ENCODE measurements at places on chromosomes 16 and 17. TPM values are rescaled to one million over a fixed set of nuclear protein-coding genes. Genes with fewer than 3 reads are reported as not detected.

DNA sequence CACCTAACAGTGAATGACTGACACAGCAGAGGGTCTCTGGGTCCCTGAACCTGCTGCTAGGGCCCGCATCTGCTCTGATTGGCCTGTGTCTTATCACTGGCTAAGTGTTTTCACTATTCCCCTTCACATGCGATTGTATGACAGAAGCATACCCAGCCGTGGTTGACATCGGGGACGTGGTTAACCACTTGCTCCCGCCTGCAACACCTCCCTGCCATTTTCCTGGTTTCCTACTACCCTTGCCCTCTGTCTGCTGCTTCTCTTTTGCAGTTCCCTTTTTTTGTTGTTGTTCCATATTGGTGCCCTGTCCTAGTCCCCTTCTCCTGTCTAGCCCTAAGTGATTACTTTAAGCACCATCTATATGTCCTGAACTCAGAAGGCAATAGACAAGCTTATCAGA is 177.0 kb downstream of the RGS9 start:
- H3K27me3 ChIP-seq, result no peaks in the 10 kb centered on the region
- no peak overlapping the region for H3K27ac ChIP-seq
- no peaks in the 10 kb centered on the region for H3K4me1 ChIP-seq
- H3K4me3 ChIP-seq, result no peak overlapping the region
- no peak for DNase-seq
- no peaks in the 10 kb centered on the region for H3K36me3 ChIP-seq

DNA sequence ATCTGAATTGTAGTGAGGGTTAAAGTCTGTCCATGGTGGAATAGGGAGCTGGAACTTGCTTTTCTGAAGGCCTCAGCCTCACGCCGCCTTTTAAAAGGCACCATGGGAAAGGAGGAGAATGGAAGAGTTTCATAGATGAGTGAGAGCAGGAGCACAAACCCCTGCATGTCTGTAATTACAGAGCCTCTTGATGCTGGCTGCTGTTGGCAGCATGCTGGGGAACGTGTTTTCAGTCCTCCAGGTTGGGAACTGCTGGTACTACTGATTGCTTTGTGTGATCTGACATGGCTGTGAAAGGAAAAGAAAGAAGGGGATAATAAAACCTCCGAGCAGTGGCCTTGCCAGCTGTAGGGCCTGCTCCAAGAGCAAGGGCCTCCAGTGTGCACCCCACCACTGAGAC is 16.8 kb upstream of the DYNLL2 start:
- H3K4me3 ChIP-seq, result no peak overlapping the region
- no peaks in the 10 kb centered on the region for H3K36me3 ChIP-seq
- DNase-seq, result no peak
- H3K27me3 ChIP-seq, result no peaks in the 10 kb centered on the region

- no peak overlapping the region for H3K27ac ChIP-seq
- no peaks in the 10 kb centered on the region for H3K4me1 ChIP-seq
- no peaks in the 10 kb centered on the region for H3K27me3 ChIP-seq
- H3K36me3 ChIP-seq, result no peaks in the 10 kb centered on the region
Measured at GRCh38 chr17:10646392-10646990, 10.6 kb downstream of the MYH3 start.

- peak overlapping the region; percentile 99 for H3K27ac ChIP-seq
- H3K27me3 ChIP-seq, result no peaks in the 10 kb centered on the region
- H3K4me3 ChIP-seq, result peak overlapping the region; percentile 69
- no peak for DNase-seq
Measured at GRCh38 chr17:17682737-17683680, 1.8 kb downstream of the RAI1 start.

- H3K4me3 ChIP-seq, result no peak overlapping the region
- no peaks in the 10 kb centered on the region for H3K36me3 ChIP-seq
Measured at GRCh38 chr16:15581127-15581815, 61.7 kb downstream of the MARF1 start.

DNA sequence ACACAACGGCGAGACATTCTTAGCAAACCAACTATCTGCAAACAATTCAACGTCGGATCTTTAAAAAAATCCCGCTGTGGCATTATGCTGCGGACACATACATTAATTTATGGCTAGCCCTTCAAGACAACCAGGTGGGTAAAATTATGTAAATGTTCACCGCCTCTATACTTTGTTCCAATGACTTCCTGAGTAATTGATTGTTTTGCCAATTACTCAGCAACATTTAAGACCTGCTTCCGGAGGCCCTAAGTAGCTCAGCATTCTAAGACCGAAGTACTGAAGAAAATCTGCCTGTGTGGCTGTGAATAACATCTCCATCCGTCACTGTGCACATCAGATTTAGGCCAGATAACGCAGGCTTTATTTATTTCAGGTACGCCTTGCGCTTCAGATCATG is 23.3 kb downstream of the QPRT start:
- H3K27me3 ChIP-seq, result no peaks in the 10 kb centered on the region
- H3K27ac ChIP-seq, result no peak overlapping the region
- H3K4me3 ChIP-seq, result no peak overlapping the region
- no peaks in the 10 kb centered on the region for H3K4me1 ChIP-seq

GRCh38 chr16:4937782-4938682 is 1.1 kb upstream of the PPL start:
- peak overlapping the region; percentile 93 for H3K4me3 ChIP-seq
- H3K36me3 ChIP-seq, result no peaks in the 10 kb centered on the region
- H3K4me1 ChIP-seq, result peaks cover 15% of the 10 kb centered on the region
- no peak for DNase-seq

DNA sequence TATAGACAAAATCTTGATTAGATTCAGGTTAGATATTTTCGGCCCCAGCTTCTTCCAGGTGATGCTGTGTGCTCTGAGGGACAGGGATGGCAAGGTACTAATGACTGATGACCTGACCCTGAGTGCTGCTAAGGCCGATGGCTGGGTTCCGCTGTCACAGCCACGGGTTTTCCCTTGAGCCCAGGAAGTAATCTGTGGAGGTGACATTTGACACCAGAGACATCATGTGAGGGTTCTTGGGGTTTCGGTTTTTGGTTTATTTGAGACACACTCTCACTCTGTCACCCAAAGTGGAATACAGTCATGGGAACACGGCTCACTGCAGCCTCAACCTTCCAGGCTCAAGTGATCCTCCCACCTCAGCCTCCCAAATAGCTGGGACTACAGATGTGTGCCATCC is 9.8 kb downstream of the OTOP3 start:
- no peaks in the 10 kb centered on the region for H3K36me3 ChIP-seq
- no peak overlapping the region for H3K4me3 ChIP-seq
- no peak overlapping the region for H3K27ac ChIP-seq
- no peaks in the 10 kb centered on the region for H3K4me1 ChIP-seq
- no peaks in the 10 kb centered on the region for H3K27me3 ChIP-seq

KRTAP4-1 gene
- not detected for total RNA-seq

PRSS36 gene
- total RNA-seq, result 2.0 TPM

LYRM9 gene
- 31.2 TPM for total RNA-seq

FBXW10B gene
- 0.48 TPM for total RNA-seq

HYDIN gene
- 9.4 TPM for total RNA-seq

BCAR1 gene
- total RNA-seq, result 38.7 TPM
